ENCODE measurements at places on chromosomes 1 and 21.

- DNase-seq, result no peak
These were observed 15.7 kb upstream of the ZBTB18 start for GRCh38 chr1:244035358-244035757.

- no peak for DNase-seq
These were observed 34.8 kb upstream of the PSMG1 start for GRCh38 chr21:39218082-39218409.

DNA sequence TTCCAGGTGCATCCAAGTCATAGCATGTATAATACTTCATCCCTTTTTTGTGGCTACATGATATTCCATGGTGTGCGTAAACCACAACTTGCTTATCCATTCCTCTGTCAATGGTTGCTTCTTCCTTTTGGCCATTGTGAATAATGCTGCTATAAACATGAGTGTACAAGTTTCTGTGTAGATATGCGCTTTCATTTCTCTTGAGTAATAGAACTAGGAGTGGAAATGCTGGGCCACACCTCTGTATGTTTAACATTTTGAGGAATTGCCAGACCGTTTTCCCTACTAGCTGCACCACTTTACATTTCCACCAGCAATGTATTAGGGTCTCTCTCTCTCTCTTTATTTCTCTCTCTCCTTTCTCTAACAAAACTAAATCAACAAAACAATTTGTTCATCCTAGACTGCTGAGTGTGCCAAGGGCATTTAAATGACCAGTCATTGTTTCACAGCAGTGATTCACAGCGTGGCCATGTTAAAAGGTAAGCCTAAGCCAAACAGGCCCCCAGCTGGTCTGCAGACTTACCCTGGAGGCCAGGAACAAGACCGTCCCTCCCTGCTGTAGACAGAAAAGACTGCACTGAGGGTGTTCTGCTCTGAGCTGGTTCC is 53.2 kb upstream of the LYST start:
- DNase-seq, result no peak

DNA sequence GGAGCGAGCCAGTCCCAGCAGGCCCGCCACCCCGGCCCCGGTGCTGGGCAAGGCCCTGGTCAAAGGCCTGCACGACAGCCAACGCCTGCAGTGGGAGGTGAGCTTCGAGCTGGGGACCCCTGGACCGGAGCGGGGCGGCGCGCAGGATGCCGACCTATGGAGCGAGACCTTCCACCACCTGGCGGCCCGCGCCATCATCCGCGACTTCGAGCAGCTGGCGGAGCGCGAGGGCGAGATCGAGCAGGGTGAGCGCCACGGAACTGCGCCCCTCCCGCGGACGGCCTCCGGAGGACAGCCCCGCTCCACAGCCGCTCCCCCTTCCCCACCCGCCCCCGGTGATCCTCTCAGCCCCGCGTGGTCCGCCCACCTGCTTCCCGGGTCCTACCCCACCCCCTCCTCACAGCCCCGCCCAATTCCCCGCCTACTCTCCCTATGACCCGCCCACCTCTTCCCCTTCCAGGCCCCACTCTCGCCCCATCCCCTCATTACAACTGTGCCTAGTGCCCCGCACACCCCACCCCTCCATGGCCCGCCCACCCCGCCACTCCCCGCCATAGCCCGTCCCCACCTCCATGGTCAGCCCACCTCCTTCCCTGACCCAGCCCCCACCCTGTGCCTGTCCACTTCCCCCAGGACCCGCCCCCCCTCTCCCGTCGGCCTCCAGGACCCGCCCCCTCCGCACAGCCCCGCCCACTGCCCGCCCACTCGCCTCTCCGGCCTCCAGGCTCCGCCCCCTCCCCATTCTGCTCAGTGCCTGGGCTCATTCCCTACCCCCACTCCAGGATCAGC is 52.7 kb downstream of the VWA5B1 start:
- peak; percentile 67 for DNase-seq

DNA sequence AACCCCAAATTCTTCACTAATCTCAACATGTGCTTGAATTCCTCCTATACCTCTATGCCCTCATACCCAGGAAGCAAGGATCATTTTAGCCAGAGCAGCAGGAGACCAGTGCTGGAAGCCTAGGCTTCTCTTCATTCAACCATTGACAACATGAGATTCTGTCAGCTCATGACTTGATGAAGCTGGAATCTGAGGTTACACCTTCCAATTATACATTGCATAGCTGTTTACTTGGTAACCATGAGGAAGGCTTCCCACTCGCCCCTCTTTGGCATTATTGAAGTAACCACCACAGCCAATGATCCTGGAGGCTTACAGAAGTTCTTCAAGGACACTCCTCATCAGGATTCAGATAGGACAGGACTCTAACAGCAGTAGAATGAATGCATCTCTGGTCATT is 160.3 kb downstream of the TPR start:
- DNase-seq, result no peak

DNA sequence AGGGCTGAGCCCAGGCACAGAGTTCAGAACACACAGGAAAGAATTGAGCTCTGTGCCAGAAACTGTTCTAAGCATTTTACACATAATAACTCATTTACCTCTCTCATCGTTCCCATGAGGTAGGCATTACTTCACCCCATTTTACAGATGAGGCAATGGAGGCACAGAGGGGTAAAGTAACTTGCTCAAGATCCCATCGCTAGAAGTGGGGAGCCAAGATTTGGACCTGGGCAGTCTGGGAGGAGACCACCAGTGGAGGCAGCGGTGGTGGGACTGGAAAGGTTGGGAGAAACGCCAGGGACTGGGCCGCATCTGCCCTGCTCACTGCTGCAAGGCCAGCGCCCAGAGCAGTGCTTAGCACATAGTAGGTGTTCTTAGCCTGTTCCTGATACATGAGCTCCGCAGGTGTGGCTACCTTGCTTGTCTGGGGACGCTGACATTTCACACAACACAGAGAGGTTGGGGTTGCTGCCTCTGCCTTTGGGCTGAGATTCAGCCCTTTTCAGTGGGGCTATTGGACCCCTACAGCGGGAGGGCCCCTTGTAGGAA is 27.8 kb upstream of the EPS8L3 start:
- DNase-seq, result no peak

DNA sequence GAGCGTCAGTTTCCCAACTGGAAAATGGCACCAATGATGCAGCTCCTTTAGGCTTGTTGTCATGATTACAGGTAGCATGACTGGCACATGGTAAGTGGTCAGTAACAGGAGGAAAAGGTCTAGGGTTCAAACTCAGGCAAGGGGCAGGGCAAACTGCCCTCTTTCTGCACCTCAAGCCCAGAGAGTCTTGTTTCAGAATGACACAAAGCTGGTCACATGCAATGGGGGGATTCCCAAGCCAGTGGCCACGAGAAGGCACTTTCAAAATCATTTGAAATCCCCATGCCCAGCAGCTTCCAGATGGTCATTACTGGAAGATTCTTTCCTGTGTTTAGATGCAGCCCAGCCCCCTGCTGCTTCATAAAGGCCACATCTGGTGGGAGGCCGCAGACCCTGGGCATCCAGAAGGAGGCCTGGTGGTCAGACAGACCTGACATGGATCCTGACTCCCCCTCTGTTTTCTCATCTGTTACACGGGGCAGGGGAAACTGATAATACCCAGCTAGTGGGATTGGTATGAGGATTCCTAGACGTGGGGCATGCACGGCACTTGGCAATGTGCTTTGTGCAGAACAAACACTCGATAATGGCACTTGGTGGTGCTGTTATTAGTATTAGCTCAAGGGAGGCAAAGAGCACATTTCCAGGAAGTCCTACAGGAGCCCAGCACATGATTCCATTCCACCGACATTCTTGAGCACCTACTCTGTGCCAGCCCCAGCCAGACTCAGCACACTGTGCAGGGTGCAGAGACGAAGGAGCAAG is 6.9 kb upstream of the PLA2G2D start:
- DNase-seq, result no peak

Measured in NCI-H524 (cell line).